CD4-positive, alpha-beta T cell (primary cell): ENCODE measurements at places on chromosomes 13 and 19. TPM values are rescaled to one million over a fixed set of nuclear protein-coding genes. Genes with fewer than 3 reads are reported as not detected.

The NDUFB7 gene
- total RNA-seq = 39.1 TPM

The CLEC17A gene
- total RNA-seq = not detected

The PINLYP gene
- total RNA-seq = not detected

The RAB3A gene
- total RNA-seq = 28.9 TPM
